Liver (tissue), 10 donors: ENCODE measurements at places on chromosomes 3 and 15.
A peak's percentile ranks its signal among the peaks of the same experiment; 100 is the strongest.

DNA sequence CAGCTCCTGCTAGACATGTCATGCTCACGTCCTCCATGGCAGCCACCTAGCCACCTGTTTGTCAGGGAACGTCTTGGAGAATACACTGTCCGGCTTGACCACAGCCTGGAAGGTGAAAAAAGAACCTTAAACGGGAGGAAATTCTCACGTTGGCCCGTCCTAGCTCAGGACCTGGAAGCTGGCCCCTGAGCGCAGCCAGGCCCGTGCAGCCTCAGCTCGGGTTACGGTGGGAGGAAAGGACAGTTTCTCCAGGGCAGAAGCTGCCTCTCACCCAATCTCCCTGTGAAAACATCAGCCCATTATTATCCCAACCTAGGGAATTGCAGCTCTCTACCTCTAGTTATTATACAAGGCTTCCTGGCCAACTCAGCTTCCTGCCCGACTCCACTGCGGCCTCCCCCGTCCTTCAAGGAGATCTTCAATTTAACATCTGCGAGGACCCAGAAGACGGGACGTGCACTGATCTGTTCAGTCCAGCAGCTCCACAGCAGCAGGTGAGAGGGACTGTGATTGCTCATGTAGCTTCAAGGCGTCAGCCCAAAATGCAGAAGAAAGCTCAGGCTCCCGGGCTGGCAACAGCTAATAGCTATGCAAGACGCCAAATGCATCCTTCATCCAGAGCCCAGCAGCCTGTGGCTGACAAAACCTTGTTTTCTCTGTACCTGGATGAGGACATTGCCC, 84.7 kb downstream of the ADAMTS17 start:
- DNase-seq = peak; percentile 20

GRCh38 chr15:34241376-34242330, 16.8 kb downstream of the EMC4 start:
- no peak for DNase-seq

DNA sequence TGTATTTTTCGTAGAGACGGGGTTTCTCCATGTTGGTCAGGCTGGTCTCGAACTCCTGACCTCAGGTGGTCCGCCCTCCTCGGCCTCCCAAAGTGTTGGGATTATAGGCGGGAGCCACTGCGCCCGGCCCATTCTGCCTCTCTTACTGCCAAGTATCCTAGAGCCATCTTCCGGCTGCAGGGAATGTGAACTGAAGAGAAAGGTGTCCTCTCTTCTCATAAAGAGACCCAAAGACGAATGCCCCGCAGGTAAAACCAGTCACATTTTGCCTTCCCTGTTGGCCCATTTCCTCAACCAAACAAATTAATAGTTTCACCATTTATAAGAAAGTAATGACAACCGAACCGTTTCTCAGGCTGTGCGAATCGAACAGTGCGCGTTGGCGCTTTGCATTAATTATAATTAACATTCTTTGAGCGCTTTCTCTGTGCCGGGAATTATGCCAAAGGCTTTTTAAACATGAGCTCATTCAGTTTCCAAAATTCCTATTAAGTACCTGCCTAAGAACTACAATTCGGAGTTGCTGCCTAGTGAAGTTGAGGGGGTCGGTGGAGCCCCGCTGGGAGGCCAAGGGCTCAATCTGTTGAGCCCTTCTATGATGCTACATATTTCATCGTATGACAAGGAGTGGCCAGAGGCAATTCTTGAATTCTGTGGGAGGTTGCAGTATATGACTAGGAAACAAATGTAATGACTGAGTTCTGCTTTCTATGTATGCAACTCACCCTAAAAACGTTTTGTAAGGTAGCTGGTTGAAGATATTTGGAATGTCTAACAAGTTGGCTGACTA, 819 bp upstream of the RPL24 start:
- no peak for DNase-seq

GRCh38 chr3:141998669-141999290, 122.3 kb downstream of the ATP1B3 start:
- no peak for DNase-seq

DNA sequence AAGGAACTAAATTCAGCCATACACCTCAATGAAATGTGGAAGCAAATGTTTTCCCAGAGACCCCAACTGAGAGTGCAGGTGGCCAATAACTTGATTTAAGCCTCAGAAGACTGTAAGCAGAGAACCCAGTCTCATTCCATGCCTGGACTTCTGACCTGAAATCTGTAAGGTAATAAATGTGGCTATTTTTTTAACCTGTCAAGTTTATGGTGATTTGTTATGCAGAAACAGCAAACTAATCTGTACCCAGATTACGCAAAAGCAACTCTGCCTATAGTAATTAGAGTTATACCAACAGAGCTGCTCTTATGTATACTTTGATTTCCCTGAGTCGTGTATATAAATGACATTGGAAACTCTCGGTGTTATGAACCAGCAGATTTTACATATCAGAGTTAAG, 534.0 kb upstream of the NAALADL2 start:
- no peak for DNase-seq

DNA sequence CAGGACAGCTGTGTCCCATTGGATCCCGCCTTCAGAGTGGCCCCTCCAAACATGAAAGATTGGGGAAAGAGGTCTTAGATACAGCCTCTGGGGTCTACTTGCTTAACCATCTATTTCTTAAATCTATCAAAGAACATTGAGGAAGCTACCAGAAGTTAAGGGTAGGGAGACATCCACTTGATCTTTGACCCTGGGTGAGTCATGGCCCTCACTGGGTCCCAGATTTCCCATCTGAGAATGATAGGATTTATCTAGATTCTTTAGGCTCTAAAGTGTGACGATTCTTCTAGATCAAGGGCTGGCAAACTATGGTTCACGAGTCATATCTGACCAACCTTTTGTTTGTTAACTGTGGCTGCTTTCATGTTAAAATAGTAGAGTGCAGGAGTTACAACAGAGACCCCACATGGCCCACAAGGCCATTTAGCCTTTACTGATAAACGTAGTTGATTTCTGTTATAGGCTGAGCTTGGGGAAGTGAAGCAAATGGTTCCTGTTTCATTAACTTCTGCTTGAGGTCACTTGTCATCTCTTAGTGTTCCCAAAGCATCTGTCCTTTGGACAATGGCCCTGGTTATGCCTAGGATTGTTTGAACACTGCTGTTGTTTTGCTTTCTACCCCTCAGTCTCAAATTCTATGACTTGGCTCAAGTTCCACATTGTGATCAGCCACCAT, 8.0 kb downstream of the MUC13 start:
- DNase-seq = no peak

DNA sequence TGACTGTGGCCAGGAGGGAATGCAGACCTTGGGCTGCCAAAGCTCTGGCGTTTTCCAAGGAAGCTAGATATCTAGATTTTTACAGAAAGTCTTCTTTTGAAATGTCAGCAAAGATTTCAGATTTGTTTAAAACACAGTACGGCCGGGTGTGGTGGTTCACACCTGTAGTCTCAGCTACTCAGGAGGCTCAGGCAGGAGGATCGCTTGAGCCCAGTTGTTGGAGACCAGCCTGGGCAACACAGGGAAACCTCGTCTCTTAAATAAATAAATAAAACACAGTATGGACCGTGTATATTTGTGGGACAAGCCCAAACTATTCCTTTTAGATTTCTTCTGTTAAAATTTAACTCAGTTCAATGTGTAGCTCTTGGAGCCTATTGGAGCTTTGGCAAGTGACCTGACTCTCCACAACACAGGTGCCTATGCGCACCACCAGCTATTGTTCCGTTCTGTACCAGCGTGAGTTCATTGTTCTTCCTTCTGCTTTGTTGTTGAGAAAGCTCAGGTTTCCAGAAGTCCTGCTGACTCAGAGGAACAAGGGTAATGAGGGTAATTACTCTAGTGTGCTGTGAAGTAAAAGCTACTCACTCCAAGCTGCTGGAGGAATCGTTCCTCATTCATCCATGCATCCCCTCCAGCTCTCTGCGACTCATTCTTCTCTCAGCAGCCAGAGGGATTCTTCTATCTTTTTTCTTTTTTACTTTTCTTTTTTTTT, 73.1 kb upstream of the SLC6A6 start:
- DNase-seq = no peak

- no peak for DNase-seq
These were observed 60.2 kb downstream of the AGBL1 start for GRCh38 chr15:86139828-86140227.

DNA sequence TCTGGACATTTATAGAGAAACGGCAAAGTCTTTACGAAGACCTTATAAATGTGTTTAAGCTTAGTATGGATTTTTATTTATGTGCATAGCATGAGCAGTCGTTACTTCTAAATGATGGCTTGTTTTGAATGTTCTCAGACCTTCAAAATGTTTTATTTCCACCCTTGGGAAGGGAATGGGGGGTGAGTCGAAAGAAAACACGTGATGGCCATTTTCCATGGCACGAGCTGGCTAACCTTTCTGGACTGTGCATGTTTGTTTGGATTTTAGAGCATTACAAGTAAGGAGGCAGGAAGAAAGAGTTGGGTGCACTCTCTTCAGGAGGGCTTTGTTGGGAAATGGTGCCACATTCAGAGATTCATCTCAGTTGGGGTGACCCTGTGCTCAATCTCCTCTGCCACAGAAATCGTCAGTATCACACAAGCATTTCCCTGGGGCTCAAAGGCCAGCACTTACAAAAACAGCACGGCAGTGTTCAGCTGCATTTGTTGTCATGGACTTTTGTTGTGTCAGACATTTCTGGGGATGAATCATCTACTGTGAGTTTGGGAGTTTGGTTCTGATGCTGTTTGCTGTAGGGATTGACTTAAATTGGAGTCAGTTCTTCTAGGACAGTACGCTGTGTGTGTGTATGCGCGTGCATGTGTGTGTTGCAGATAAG, 52.3 kb upstream of the ADAMTS9 start:
- no peak for DNase-seq

- DNase-seq = no peak
These were observed 249.1 kb downstream of the TBL1XR1 start for GRCh38 chr3:176948151-176948550.

DNA sequence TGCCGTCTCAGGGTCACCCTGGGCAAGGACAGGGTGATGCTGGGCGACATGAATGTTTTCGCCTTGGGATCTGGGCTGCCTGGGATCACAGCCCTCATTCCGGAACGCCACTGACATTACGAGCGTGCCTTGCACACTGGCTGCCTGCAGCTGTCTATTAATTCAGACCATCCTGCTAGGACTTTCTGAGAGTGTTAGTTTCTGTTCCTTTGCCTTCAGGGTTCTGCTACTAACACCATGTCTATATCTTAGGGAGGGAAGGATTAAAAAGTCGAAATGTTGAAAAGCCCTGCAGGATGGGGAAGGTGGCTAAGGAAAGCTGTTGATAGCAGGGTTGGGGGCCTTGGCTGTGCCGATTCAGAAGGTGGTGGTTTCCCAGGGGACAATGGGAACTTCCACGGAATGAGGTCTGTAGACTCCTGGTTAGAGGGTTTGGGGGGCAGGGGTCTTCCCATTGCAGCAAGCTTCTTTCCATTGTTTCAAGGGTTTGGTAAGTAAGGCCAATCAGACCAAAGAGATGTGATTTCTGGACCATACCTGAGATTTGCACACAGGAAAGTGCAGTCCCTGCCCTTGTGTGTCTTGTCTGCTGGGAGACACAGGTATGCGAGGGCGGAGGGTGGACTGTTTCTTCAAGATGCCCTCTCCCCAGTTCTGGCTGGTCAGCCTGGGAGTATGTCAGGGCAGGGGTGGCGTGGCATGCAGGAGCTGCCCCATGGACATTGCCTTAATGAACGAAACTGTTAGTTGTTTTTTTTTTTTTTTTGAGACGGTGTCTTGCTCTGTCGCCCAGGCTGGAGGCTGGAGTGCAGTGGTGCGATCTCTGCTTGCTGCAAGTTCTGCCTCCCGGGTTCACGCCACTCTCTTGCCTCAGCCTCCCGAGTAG, 50.9 kb downstream of the RGMA start:
- DNase-seq = no peak

- peak; percentile 82 for DNase-seq
These were observed 162.9 kb downstream of the CHSY1 start for GRCh38 chr15:101088788-101089578.

DNA sequence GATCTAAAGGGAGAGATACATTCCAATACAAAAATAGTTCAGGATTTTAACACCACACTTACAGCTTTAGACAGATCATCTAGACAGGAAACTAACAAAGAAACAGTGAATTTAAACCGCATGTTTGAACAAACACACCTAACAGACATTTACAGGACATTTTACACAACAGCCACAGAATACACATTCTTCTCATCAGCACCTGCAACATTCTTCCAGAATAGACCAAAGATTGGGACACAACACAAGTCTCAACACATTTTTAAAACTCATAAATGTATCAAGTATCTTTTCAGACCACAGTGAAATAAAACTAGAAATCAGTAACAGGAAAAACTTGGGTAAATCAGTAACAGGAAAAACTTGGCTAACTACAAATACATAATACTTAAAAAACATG, 256.3 kb downstream of the MCTP2 start:
- DNase-seq = no peak

- DNase-seq = no peak
These were observed 16.0 kb downstream of the C15orf62 start for GRCh38 chr15:40785814-40786213.

GRCh38 chr3:149581248-149581647, 76.6 kb downstream of the WWTR1 start:
- DNase-seq = no peak

DNA sequence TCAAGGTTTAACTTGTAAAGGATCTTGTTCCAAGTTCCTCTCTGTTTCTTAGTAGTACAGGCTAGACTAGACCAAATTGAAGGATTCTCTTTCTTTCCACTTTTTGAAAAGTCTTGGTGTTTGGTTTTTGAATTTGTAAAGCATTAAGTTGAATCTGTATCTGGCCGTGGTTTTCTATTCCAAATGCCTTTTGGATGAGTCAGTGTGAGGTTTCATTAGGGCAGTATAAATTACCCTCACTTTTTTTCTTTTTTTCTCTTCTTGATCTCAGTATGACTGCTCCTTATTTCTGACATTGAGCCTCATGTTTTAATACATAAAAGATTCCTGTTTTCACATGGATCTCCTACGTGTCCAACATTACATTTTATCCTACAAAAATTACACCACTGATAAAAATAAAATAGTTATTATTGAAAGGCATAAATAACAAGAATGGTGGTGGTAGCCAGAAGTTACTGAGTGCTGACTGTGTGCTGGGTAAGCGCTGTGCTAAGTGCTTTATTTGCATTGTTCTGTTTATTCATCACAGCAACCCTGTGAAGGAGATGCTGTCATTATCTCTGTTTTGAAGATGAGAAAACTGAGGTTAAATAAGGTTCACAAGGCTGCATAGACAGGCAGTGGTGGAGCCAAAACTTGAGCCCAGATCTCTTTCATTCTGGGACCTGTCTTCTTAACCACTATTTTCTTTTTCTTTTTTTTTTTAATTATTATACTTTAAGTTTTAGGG, 48.3 kb downstream of the MITF start:
- DNase-seq = no peak

- DNase-seq = no peak
These were observed 46.7 kb downstream of the IGF2BP2 start for GRCh38 chr3:185778094-185778493.

DNA sequence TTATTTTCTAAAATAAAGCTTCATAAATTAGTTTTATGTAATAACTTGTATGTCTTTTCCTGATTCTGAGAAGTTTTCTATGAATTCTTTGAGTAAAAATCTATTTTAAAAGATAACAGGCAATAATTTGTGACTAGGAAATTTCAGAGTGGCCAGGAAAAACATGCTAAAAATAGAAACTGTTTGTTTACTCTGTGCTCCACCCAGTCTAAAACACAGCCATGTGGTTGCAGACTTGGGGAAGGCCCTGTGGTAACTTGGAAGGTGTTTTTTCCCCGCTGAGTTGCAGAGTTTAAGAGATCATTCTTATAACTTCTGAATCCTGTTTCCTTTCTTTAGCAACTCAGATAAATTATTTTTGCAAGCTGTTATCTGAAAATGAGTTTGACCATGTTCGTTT, 21.9 kb downstream of the PLCL2 start:
- DNase-seq = no peak

- no peak for DNase-seq
These were observed 78.3 kb downstream of the ZBTB20 start for GRCh38 chr3:115068799-115069198.

- peak; percentile 23 for DNase-seq
These were observed 176.6 kb downstream of the KLF13 start for GRCh38 chr15:31503256-31503655.
